Effector memory CD4-positive, alpha-beta T cell (primary cell): ENCODE measurements at places on chromosomes 2 and 18.

- H3K27me3 ChIP-seq = peaks cover 6% of the 10 kb centered on the region
- H3K4me1 ChIP-seq = no peaks in the 10 kb centered on the region
- H3K27ac ChIP-seq = no peak overlapping the region
- DNase-seq = no peak
- no peak overlapping the region for H3K4me3 ChIP-seq
These were observed 10.6 kb downstream of the MC5R start for GRCh38 chr18:13834496-13835015.

- DNase-seq = no peak
- no peaks in the 10 kb centered on the region for H3K27me3 ChIP-seq
- H3K4me1 ChIP-seq = peaks cover 11% of the 10 kb centered on the region
- H3K27ac ChIP-seq = no peak overlapping the region
- peaks cover 9% of the 10 kb centered on the region for H3K36me3 ChIP-seq
These were observed 6.0 kb downstream of the RSAD2 start for GRCh38 chr2:6883448-6884122.

DNA sequence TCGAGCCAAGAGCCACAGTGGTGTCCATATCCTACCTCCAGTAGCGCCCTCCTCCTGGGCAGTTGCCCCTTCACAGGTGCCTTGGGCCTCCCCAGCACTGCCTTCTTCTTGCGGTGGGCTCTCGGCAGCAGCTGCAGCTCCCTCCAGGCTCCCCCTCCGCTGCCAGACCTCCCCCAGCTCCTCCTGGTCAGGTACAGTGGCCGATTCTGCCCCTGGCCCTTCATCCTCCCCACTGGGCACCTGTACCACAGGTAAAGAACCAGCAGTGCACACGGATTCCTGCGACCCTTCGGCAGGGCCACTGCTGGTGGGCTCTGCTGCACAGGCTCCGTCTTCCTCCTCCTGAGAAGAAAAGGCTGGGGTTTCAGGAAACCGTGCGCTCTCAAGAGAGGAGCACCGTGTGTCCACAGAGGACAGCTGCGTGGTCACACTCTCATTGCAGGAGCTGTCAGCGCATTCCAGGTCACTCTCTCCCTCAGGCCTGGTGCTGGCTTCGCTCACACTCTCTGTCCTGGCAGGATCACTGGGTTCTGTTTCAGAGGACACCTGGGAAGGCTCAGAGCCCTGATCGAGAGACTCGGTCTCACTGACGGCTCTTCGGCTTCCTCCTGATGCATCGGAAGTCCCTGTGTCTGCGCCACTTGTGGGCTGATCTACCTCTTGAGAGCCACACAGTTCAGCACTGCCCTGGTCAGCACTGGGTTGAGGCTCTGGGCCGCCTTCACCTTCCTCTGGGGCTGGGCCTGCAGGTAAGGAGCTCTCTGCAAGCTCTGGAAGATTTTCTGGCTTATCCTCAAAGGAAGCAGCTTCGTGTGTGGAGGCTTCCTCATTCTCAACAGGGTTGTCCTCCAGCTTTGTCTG lies 147.4 kb upstream of the STK17B start:
- H3K4me1 ChIP-seq = no peaks in the 10 kb centered on the region
- H3K36me3 ChIP-seq = no peaks in the 10 kb centered on the region
- H3K27ac ChIP-seq = no peak overlapping the region
- H3K4me3 ChIP-seq = no peak overlapping the region
- no peaks in the 10 kb centered on the region for H3K27me3 ChIP-seq

- H3K4me3 ChIP-seq = no peak overlapping the region
- no peaks in the 10 kb centered on the region for H3K4me1 ChIP-seq
- no peak overlapping the region for H3K27ac ChIP-seq
- DNase-seq = no peak
- H3K36me3 ChIP-seq = no peaks in the 10 kb centered on the region
These were observed 869.2 kb downstream of the BCL11A start for GRCh38 chr2:59684116-59684770.

DNA sequence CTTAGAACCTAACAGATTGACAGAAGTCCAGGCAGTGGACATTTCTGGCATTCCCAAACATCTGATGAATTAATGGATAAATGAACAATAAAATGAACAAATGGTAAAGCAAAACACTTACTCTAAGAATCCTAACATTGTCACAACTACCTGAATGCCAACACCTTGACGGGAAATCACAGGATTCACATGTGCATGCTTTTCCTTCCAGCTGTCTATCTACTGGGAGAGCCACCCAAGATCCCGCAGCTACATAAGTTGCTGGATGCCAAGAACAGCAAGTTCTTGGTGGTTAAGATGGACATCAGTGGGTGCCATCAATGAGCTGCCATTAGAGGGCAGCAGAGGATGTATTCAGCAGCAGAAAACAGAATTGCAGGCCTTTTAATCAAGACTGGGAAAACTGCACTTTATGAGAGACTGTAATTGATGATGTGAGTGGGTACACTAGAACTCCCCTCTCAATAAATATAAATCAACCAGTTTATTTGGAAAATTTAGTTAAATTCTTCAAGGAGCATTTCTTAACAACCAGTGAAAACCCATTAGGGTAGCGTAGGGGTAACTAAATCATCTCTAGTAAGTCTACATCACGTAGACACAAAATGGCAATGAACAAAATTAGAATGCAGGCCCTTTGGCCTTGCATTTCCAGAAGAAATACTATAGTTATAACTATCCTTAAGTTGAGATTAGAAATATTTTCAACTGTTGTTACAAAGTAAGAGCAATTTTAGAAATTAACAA lies 45.6 kb downstream of the SESTD1 start:
- no peaks in the 10 kb centered on the region for H3K4me1 ChIP-seq
- H3K27ac ChIP-seq = no peak overlapping the region
- DNase-seq = no peak
- no peaks in the 10 kb centered on the region for H3K36me3 ChIP-seq
- no peaks in the 10 kb centered on the region for H3K27me3 ChIP-seq

DNA sequence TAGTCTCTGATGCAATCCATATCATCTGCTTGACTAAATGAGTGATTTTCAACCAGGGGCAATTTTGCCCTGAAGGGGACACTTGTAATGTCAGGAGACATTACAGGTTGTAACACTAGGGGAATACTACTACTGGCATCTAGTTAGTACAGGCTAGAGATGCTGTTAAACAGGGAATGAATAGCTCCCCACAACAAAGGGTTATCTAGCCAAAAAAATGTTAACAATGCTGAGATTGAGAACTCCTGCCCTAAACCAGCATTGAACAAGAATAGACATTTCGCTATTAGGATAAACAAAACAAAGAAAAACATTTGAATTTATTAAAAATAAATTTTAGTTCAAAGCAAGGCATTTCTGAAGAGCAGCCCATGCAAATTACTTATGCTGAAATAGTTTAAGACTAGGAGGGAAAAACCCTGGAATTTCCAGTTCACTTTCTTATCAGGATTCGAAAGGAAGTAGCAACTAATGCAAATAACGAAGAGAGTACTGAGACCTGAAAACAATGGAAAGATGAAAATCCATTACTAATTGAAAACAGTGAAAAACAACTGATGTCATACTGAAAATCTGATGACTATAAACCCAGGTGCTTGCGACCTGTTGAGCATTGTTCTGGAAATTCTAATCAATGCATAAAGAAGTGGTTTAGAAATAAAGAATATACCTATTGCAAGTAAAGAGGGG lies 53.1 kb downstream of the CAB39 start:
- peaks cover 4% of the 10 kb centered on the region for H3K4me1 ChIP-seq
- no peak for DNase-seq
- H3K27ac ChIP-seq = no peak overlapping the region
- peaks cover 26% of the 10 kb centered on the region for H3K36me3 ChIP-seq

GRCh38 chr2:126368758-126369157 lies 287.2 kb upstream of the GYPC start:
- H3K4me3 ChIP-seq = no peak overlapping the region
- H3K4me1 ChIP-seq = no peaks in the 10 kb centered on the region
- no peak for DNase-seq
- H3K27ac ChIP-seq = no peak overlapping the region
- H3K27me3 ChIP-seq = no peaks in the 10 kb centered on the region

GRCh38 chr2:183519371-183520056 lies 395.3 kb downstream of the NUP35 start:
- no peak overlapping the region for H3K27ac ChIP-seq
- no peak for DNase-seq
- H3K4me1 ChIP-seq = no peaks in the 10 kb centered on the region
- no peaks in the 10 kb centered on the region for H3K36me3 ChIP-seq
- no peak overlapping the region for H3K4me3 ChIP-seq
- no peaks in the 10 kb centered on the region for H3K27me3 ChIP-seq

DNA sequence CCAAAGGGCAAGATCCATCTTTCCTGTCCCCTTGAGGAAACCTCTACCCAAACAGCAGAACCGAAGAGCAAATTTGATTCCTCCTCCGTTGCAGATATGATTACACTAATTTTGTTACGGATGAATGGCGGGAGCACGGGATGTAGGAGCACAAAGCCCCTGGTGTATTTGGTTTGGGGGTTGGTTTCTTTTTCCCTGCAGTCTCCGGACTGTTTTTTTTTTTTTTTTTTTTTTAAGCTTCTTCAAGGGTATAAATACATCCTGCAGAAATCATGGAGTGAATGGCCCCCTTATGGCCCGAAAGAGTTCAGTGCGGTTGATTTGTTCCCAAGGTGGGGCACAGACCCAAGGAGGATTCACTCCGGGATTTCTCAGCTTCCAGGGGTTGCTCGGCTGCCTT lies 135.3 kb upstream of the SH3BP4 start:
- no peaks in the 10 kb centered on the region for H3K27me3 ChIP-seq
- H3K4me1 ChIP-seq = no peaks in the 10 kb centered on the region
- no peak overlapping the region for H3K4me3 ChIP-seq
- no peak overlapping the region for H3K27ac ChIP-seq
- no peaks in the 10 kb centered on the region for H3K36me3 ChIP-seq

DNA sequence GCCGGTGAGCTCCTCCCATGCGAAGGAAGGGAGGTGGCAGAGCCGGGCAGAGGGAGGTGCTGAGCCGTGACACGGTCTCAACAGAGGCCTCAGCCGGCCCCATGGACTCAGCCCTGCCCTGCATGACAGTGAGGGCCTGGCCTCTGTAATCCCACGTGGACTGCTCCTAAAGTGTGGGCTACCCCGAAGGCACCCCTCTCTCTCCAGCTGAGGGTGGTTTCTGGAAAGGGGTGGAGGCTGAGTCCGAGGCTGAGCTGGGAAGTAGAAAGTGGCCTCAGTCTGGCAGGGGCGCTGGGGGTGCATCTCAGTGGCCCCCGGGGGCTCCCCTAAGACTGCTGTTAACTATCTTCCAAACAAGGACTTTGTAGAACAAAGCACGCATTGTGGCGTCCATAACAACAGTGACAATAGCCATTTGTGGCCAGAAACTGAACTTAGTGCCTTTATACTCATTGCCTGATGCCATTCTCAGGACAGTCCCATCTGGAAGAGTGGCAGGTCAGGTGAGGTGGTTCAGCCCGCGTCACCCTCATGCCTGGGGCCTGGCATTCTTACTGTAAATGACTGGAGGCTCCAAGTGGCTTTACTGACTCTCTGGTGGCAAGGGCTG lies 192.4 kb downstream of the TWIST2 start:
- no peaks in the 10 kb centered on the region for H3K27me3 ChIP-seq
- H3K27ac ChIP-seq = no peak overlapping the region
- H3K36me3 ChIP-seq = no peaks in the 10 kb centered on the region
- no peak overlapping the region for H3K4me3 ChIP-seq
- no peak for DNase-seq
- no peaks in the 10 kb centered on the region for H3K4me1 ChIP-seq

- no peak overlapping the region for H3K4me3 ChIP-seq
- no peaks in the 10 kb centered on the region for H3K27me3 ChIP-seq
- DNase-seq = peak; percentile 19
- no peaks in the 10 kb centered on the region for H3K4me1 ChIP-seq
- no peak overlapping the region for H3K27ac ChIP-seq
These were observed 19.5 kb downstream of the SLC25A52 start for GRCh38 chr18:31741097-31741735.

DNA sequence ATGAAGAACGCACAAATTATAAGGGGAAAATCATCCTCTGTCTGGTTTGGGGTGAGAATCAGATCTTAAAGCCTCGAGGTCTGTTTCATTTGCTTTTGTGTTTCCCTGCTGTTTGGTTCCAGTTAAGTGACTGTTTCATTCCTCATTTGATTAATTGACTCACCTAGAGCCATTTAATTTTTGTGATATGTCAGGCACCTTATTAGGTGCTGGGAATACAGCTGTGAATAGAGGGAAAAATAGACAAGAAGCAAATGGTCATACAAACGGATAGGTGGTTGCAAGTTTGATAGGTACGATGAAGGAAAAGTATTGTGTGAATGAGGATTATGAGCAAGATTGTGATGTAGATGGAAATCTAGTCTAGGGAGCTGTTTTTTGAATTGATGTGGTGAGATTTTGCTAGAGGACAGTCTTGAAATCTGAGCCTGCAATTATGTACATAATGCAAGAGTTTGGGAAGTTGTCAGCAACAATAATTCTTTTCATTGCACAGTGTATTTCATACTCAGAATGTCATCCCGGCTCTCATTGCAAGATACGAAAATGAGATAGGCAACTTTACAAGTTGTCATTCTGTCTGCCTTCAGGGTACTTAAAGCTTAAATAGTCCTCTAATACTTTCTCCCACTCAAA lies 2.2 kb downstream of the ACSL3 start:
- H3K4me1 ChIP-seq = peaks cover 14% of the 10 kb centered on the region
- no peak overlapping the region for H3K27ac ChIP-seq
- no peak for DNase-seq
- no peaks in the 10 kb centered on the region for H3K36me3 ChIP-seq
- no peaks in the 10 kb centered on the region for H3K27me3 ChIP-seq

- H3K4me1 ChIP-seq = peaks cover 5% of the 10 kb centered on the region
- H3K27ac ChIP-seq = no peak overlapping the region
- H3K4me3 ChIP-seq = no peak overlapping the region
- DNase-seq = no peak
- no peaks in the 10 kb centered on the region for H3K27me3 ChIP-seq
These were observed 50.7 kb downstream of the LBH start for GRCh38 chr2:30282081-30282480.

DNA sequence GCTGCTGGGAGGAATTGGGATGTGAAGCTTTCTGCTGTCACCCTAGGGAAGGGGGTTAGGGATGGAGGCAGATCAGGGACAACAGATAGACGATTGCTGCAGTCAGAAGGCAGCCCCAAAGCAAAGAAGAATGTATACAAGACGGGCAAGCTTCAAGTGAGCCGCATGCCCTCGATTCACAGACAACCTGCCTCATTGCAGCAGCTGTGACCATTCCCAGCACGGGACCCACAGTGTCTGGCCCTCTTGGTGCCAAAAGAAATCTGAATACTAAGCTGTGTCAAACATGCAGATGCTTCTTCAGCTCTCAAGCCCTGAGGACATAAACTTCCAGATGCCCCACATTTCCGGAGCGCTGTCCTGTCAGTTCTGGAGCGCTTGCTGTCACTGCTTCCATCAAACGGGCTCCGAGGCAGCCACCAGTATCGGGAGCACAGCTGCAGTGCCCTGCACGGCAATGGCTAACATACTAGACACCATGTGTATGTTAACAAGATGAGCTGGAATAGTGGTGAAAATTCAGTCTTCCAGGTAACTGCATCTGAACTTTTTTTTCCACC lies 33.8 kb downstream of the PRELID3A start:
- no peak overlapping the region for H3K27ac ChIP-seq
- no peak for DNase-seq
- H3K36me3 ChIP-seq = no peaks in the 10 kb centered on the region
- H3K4me1 ChIP-seq = no peaks in the 10 kb centered on the region

GRCh38 chr2:2664989-2665833 lies 334.1 kb upstream of the MYT1L start:
- no peaks in the 10 kb centered on the region for H3K4me1 ChIP-seq
- H3K27ac ChIP-seq = no peak overlapping the region
- H3K27me3 ChIP-seq = no peaks in the 10 kb centered on the region
- no peaks in the 10 kb centered on the region for H3K36me3 ChIP-seq

GRCh38 chr2:85935746-85936208 lies 47.0 kb upstream of the ST3GAL5 start:
- H3K27me3 ChIP-seq = no peaks in the 10 kb centered on the region
- no peaks in the 10 kb centered on the region for H3K4me1 ChIP-seq
- DNase-seq = no peak
- H3K36me3 ChIP-seq = no peaks in the 10 kb centered on the region
- H3K27ac ChIP-seq = no peak overlapping the region
- H3K4me3 ChIP-seq = no peak overlapping the region
